Erythroblast (primary cell): ENCODE measurements at places on chromosomes 16 and 17.

- DNase-seq: peak; percentile 79
Observed at GRCh38 chr16:69812688-69813014, 50.5 kb downstream of the WWP2 start.

- no peak for DNase-seq
Observed at GRCh38 chr16:12496186-12496585, 307.5 kb downstream of the CPPED1 start.

- no peak for DNase-seq
Observed at GRCh38 chr17:6507535-6507934, 48.8 kb downstream of the PITPNM3 start.

GRCh38 chr17:5502552-5502951, 16.2 kb downstream of the MIS12 start:
- no peak for DNase-seq

DNA sequence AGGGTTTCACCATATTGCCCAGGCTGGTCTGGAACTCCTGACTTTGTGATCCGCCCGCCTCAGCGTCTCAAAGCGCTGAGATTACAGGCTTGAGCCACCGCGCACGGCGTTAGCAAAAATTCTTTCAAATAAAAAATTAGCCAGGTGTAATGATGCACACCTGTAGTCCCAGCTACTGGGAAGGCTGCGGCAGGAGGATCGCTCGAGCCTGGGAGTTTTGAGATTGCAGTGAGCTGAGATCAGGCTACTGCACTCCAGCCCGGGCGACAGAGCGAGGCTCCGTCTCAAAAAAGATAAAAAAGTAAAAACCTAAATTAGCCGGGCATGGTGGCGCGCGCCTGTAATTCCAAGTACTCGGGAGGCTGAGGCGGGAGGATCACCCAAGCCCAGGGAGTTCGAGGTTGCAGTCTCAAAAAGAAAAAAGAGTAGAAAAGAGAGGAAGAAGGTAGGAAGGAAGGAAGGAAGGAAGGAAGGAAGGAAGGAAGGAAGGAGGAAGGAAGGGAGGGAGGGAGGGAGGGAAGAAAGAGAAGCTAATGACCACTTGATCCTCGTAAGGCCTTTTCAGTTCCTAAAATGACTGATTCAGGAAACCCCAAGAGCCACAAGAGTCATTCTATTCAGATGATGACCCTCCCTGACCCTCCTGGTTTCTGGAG, 59.2 kb downstream of the SRL start:
- DNase-seq: no peak

GRCh38 chr16:55330781-55331647, 7.0 kb downstream of the IRX6 start:
- DNase-seq: no peak

DNA sequence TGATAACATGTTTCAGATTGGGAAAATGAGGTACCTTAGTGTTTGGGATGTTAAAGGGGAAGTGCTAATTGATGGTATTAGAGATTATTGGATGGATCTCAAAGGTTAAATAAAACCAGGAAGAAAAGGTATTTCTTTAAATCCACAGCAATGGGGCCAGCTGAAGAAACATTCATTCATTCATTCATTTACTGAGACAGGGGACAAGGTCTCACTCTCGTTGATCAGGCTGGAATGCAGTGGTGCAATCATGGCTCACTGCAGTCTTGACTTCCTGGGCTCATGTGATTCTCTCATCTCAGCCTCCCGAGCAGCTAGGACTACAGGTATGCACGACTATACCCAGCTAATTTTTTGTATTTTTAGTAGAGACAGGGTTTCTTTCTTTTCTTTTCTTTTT, 19.8 kb downstream of the EARS2 start:
- DNase-seq: no peak

GRCh38 chr17:75763613-75764416, 1.2 kb downstream of the GALK1 start:
- no peak for DNase-seq

- DNase-seq: no peak
Observed at GRCh38 chr17:17605083-17605728, 13.7 kb upstream of the PEMT start.

DNA sequence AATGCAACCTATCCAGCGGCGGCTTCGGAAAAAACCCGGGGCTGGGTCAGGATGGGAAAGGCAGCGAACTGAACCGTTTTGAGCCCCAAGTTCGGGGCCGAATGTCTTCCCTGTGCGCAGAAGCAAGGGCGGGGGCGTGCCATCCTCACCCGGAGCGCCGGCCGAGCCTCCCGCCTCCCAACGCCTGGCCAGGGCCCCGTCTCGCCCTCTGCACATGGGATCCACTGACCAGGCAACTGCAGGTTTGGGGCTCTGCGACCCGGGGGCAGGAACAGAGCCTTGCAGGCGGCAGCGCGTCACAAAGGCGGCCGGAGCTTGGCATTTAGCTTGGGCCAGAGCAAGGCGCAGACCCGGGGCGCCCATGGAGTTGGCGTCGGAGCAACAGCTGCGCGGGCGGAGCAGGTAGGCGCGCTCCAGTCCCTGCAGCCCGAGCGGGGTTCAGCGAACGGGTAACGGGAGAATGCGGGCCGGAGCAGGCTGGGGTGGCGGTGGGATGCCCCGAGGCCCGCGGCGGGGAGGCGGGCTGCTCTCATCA, at the start of gene FBXO39:
FBXO39 (plus strand) TSS at position 345 of the 535 bp plus-strand sequence. CDS start 3,654 bp downstream, outside the sequence.
- no peak for DNase-seq

DNA sequence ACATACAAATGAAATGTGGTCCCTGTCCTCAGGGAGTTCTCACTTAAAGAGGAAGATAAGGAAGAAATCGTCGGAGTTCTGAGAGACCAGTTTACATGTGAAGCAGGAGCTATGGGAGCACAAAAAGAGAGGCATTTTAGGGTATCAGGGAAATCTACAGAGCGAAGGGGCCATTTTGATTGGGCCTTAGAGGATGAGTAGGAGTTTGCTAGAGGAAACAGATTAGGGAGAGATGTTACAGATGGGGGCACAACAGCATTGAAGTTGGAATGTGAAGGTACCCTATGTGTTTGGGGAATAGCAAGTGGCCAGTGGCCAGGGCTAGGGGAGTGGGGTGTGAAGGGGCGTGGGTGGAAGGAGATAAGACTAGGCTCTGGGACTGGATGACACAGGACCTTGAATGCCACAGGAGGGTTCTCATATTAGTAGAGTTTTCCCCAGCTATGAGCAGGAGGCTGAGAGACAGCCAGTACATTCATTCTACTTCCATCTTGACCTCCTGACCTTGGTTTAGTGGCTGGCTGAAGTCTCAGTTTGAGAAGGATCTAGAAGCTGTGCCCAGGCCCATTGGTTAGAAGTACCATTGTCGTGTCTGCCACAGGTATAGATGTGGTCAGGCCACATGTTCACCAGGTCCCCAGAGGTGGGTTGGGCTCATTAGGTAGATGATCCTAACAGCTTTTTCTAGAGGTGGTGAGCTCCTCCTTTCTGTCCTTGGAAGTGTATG, 34.8 kb downstream of the CPNE2 start:
- DNase-seq: no peak

- no peak for DNase-seq
Observed at GRCh38 chr17:78804777-78805176, 22.7 kb upstream of the CYTH1 start.

- no peak for DNase-seq
Observed at GRCh38 chr17:68205808-68206720, 41.8 kb upstream of the AMZ2 start.

GRCh38 chr16:66661210-66661560, 35.4 kb downstream of the CMTM4 start:
- no peak for DNase-seq

GRCh38 chr17:40084477-40084876, 15.9 kb downstream of the NR1D1 start:
- DNase-seq: no peak

DNA sequence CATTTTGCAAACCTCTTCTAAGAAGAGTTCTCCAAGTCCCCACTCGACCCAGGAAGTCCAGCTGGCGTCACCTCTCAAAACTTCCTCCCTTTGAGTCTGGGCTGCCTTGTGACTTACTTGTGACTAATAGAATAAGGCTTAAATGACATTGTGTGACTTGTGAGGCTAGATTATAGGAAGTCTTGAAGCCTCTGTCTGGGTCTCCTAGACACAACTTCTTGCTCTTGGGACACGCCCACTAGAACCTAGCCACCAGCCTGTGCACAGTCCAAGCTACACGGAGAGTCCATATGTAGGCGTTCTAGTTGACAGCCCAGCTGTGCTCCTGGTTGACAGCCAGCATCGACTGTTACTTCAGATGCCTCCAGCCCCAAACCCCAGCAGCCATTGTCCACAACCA, 66.7 kb upstream of the TANC2 start:
- no peak for DNase-seq

- no peak for DNase-seq
Observed at GRCh38 chr16:71453036-71453435, 9.0 kb downstream of the ZNF23 start.

- no peak for DNase-seq
Observed at GRCh38 chr16:12345349-12345748, 368.8 kb downstream of the SNX29 start.

GRCh38 chr16:57023541-57024249, 34.3 kb downstream of the NLRC5 start:
- DNase-seq: no peak

DNA sequence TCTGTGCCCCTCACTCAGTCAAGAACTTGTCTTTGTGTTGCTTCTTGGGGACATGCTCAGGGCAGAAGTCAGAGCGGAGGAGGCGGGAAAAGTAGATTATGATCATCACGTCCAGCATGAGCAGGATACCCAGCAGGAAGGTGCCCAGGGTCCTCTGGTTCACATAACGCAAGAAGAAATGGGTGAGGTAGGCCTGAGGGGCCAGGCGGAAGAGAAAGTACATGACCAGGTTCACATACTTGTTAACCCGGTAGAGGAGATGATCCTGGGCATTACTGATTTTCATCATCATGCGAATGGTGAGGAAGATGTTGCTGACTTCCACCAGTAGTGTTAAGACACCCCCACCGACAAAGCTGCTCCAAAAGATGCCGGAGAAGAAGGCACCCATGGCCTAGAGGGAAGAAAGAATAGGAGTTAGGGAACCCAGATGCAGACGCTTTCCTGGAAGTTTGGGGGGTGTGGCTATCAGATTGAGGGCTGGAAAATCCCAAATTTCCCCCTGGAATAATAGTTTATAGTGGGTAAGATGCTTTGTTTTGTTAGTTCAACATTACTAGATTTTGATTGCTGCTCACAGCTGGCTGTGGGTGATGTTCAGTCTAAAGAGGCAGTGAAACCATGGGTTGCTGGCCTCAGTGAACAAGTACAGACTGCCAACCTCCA, 1.4 kb downstream of the TLCD1 start:
- no peak for DNase-seq

- no peak for DNase-seq
Observed at GRCh38 chr17:6514371-6514770, 42.0 kb downstream of the PITPNM3 start.

- no peak for DNase-seq
Observed at GRCh38 chr16:68319185-68319908, 8.5 kb downstream of the PRMT7 start.

GRCh38 chr16:87586201-87586782, 16.0 kb upstream of the JPH3 start:
- no peak for DNase-seq

DNA sequence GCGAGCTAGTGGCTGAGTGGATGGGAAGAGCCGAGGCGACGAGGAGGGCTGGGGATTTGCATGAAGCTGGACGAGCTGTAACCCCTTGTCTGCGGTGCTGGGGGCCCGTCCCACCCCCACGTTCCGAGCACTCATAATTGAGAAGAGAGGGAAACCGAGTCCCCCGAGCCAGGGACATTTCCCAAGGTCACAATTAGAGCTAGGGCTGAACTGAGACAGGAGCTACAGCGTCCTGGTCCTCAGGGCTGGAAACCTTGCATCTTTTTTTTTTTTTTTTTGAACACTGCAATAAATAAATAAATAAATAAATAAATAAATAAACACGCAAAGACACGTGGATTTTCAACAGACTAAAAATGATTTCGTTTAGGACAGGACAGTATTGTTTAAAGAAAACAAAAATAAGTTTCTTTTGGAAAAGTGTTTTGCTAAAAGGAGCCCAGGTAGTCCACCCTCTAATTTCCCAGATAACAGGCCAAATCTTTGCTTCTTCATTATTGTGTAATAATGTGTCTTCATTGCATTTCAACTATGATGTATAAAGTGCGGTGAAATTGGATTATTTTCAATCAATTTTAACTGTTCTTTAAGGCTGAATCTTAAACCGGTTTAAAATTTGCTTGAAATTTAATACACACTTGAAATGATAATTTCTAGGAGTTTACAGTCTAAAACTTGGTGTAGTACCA, 992 bp downstream of the GDPD1 start:
- DNase-seq: no peak

DNA sequence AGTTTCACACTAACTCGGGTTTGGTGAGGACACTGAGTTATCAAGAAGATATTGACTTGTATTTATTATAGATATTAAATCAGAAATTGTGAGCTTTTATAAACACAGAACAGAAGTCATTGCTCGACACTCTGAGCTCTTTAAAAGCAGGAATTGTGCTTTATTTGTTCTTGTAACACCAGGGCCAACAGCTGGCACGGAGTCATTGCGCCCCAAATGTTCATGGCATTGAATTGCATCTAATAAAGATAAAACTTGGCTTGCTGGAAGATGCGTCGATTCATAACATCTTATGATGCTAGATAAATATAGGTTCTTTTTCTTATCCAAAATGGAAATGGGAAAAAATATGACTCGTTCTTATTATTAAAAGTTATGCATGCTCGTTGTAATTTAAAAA, 11.8 kb upstream of the MLYCD start:
- DNase-seq: no peak

GRCh38 chr17:4040784-4041183, 76.5 kb upstream of the ATP2A3 start:
- DNase-seq: no peak

GRCh38 chr17:6701719-6702118, 11.4 kb downstream of the SLC13A5 start:
- peak; percentile 26 for DNase-seq

GRCh38 chr17:20087538-20088250, 78.5 kb downstream of the SPECC1 start:
- DNase-seq: no peak

DNA sequence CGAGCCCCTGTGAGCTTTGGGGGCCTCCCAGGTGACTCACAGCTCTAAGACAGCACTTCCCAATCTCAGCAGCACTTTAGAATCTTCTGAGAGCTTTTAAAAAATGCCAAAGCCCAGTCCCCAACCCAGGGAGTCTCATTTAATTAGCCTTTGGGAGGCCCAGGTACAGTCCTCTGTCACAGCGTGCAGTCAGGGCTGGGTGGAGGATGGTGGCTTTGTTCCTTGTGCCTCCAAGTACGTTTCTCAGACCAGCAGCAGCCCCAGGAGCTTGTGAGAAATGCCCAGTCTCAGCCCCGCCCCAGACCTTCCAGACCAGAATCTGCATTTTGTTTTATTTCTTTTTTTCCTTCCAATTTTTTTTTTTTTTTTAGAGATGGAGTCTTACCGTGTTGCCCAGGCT, 27.4 kb upstream of the CMIP start:
- DNase-seq: no peak

GRCh38 chr17:8826808-8827435, 27.8 kb upstream of the MFSD6L start:
- no peak for DNase-seq

DNA sequence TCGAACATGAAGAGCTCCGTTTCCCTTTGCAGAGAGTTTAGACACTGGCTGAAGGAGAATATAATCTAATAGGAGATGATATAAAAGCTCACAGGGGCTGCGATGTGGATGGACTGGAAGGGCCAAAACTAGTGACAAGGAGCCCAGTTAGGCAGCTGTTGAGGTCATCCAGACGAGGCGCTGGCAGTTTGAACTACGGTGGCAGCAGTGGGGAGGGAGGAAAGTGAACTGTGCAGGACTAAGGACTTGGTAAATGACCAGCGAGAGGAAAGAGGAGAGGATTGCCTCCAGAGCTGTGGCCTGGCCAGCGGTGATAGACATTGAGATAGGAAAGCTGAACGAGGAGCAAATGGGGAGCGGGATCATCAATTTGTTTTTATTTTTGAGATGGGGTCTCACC, 14.6 kb upstream of the YWHAE start:
- DNase-seq: no peak

- DNase-seq: no peak
Observed at GRCh38 chr17:17093764-17094163, 51.5 kb downstream of the MPRIP start.
